ENCODE measurements at places on chromosomes 4 and X.

DNA sequence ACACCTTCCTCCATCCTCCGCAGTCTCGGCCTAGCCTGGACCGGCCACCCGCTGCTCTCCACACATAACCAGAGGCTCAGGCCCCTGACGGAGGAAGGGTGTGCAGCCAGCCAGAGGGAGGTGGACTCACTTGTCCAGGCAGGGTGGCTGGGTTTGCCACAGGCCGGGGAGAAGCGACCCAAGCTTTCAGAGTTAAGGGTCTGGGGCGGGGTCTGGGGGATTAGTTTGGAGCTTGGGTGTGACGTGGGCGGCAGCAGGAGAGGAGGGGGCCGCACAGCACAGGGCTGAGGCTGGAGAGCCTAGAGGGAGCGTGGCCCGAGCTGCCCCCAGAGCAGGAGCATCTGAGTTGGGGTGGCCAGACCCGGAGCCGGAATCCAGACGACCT lies 22.4 kb upstream of the CPLX1 start:
- no peak for DNase-seq

DNA sequence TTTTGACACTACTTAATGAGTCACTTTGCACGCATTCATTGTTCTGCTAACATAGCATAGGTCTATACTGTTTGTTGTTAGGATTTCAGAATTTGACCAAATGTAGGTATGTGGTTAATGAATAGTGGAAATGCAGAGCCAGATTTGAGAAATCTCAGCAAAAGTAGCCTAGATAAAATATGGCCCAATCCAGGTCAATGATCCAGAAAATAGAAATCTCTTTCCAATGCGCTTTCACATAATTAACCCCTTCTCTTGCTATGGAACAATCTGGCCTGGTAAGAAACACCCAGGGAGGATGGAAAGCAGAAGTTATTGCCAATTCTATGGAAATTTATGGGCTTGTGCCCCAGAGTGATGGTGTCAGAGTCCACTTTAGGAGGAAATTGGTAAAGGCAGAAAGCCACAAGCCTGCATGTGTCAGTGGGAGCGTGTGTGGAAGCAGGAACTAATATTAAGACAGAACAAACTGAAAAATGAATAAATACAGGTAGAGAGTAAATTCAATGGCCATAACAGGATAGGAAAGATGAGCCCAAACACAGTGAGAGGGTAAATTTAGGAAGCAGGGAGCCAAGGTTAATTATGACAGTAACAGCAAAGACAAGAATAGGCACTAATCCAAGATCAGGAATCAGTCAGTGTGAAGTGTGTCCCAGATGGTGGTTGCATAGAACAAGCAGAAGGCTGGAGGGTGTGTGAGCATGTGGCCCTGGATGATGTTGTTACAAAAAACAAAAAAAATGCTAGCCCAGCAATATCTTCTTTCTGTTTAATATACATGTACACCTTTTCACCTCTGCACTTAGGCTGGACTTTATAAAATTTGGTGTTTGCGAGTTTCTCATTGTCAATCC lies 102.9 kb downstream of the SYTL5 start:
- no peak for DNase-seq

GRCh38 chr4:175470131-175470530 lies 341.9 kb downstream of the GPM6A start:
- DNase-seq, result no peak

GRCh38 chrX:112830540-112830939 lies 10.1 kb downstream of the AMOT start:
- no peak for DNase-seq

GRCh38 chr4:119031218-119031617 lies 104.4 kb upstream of the MYOZ2 start:
- DNase-seq, result no peak

DNA sequence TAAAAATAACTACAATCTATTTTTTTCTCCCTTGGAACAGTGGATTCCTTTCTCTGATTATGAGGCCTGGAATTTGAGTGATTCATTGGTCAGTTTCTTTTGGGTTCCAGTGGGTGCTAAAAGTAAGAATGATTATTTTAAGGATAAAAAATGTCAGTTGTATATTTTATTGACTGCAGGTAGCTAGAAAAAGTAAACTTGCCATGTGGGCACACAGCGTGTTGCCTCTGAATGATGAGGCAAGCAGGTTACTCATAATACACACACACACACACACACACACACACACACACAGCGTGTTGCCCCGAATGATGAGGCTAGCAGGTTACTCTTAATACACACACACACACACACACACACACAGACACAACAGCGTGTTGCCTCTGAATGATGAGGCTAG lies 13.8 kb downstream of the GALNT7 start:
- DNase-seq, result no peak

DNA sequence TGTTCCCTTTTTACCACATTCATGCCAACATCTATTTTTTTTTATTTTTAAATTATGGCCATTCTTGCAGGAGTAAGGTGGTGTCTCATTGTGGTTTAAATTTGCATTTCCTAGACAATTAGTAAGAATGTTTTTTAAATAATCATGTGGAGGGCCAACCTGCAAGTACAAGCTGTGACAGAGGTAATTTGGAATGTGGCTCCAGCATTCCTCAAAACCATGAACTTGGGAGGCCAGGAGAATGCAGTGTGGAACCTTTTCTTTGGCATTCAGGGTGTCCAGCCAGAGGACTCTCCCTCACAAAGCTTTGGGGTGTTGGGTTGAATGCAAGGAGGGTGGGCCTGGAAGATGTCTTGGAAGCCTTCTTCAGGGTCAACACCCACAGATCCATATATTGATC lies 7.3 kb upstream of the TMEM185A start:
- DNase-seq, result no peak

- no peak for DNase-seq
Observed at GRCh38 chr4:156805696-156806095, 165.9 kb downstream of the PDGFC start.

DNA sequence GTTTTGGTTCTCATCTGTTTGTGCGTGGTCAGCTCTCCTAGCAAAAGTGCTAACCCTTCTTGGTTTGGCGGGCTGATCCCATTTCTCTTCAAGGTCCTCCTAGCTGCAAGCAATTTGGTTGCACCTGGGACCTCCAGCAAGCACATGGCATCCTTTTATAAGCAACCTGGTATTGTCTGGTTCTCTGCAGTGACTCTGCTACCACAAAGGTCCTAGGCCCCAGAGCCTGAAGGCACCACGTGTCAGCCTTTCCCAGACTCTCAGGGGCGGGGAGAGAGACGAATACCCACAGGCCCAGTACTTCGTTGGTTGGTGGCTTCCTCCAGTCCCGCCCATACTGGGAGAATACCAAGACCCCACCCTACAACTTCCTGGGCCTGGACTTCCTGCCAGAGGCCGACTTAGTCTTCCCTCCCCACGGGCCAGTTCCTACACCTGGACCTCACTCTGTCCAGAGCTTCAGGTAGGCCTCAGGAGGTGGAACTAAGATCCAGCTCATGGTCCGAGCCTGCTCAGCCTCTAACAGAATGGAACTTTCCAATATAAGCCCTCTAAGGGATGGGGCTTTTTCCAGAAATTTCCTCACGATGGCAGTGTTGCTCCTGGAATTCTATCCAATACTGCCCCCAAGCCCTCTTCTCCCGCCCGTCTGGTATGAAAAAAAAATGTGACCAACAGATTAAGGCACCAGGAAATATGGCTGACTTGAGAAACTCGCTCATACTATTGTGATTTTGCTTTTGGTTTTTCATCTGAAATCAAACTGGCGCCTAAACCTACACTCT lies 192.5 kb upstream of the STK26 start:
- DNase-seq, result peak; percentile 94

GRCh38 chr4:38803833-38804653 lies 548 bp downstream of the TLR1 start:
- DNase-seq, result no peak

DNA sequence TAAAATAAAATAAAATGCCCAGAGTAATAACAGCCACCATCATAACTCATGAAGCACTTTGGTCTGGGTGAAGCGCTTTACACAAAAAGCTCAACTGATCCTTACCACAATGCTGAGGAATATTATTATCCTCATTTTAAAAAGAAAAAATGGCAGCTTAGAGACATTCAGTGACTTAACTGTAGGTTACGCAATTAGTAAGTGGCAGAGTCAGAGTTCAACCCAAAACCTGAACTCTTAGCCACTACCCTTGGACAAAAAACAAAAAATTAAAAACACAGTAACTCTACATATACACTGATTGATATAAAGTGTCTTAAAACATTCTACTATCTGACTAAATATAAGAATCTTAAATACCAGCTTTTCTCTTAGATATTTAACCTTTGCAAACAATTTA lies 34.9 kb downstream of the MAOB start:
- no peak for DNase-seq

- no peak for DNase-seq
Observed at GRCh38 chr4:163447481-163447880, 26.1 kb downstream of the TKTL2 start.

DNA sequence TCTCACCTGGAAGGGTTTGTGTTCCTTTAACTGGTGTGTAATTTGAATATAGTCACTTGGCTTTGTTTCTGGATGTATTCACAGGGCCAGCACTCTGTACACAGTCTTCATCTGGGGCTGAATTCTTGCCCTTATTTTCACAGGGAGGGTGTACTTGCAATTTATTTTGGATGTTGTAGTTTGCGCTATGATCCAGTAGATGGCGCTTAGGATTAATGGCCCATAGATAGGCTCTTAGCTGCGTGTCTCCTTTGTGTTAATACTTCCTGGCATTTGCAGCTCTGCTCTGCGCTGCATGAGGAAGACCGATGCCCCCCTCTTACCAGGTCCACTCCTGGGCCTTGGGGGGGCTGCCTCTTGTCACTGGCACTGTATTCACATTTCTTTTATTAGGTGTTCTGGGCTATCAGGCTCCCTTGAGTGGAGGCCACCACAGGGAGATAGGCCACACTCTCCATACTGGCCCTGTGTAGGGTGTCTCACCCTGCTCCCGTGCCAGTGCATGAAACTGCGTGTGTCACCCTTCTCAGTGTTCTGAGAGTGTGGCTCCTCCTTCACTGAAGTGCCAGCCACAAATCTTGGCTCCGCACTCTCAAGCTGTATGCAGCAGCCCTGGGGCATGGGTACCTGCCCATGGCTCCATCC lies 562.2 kb downstream of the ZIC3 start:
- DNase-seq, result no peak

- no peak for DNase-seq
Observed at GRCh38 chrX:13088156-13088487, 43.7 kb upstream of the FAM9C start.

- DNase-seq, result no peak
Observed at GRCh38 chrX:151765026-151765425, 30.5 kb downstream of the CNGA2 start.
